Chondrocyte (in vitro differentiated cells): ENCODE measurements at places on chromosomes 1 and 21.

DNA sequence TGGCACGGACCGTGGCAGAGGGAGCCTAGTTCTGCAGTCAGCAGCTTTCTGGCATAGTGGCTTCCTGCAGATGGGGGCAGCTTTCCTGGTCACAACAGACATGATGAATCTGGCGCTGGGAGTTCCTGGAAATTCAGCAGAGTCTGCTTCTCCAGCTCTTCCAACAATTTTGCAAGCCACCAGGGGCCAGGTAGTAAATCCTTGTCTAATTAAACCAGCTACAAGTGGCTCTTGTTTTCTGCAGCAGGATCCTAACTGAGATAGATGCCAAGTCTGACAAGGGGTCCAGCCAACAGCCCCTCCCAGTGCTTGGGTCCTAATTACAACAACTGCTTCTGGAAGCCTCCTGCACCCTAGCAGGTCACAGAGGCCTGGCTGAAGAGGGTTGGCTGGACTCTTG lies 35.8 kb downstream of the TRIM62 start:
- peak; percentile 11 for DNase-seq

GRCh38 chr21:17482928-17483327 lies 29.9 kb upstream of the CXADR start:
- DNase-seq: no peak

DNA sequence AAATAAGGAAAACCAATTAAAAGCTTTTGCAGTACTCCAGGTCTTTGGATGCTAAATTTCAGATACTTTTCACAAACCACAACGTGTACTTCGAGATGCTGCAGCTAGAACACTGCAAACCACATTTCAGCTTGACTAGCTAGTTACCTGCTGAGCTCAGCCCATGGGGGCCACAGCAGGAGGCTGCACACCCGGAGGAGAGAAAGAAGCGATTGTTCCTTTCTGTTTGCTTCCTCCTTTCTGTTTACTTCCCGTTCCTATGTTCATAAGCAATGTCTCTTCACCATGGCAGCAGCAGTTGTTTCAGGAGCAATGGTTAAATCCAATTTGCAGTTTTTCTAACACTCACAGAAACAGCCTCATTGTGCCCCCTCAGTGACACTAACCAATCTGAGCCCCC lies 225.6 kb upstream of the FGGY start:
- no peak for DNase-seq

- DNase-seq: no peak
These were observed 154.8 kb upstream of the RGS18 start for GRCh38 chr1:192003295-192004077.

GRCh38 chr1:68442822-68443556 lies 6.8 kb downstream of the RPE65 start:
- no peak for DNase-seq

DNA sequence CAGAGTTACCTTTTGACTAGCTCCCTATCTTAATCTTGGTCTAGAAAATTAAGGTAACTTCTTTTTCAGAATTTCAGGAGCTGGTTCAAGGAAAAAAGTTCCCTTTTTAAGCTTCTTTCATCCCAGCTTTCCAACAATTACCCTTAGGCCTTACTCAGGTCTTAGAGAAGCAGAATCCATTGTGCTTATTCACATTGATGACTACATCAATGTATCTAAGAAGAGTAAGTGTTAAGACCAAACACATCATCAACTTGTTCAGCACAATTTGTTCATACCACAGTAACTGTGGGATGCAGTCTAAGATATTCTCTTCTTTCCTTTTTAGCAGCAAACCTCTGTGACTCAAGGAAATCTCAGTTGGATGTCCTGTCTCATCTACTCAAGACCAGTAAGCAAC lies 4.1 kb downstream of the MRPL9 start:
- no peak for DNase-seq

DNA sequence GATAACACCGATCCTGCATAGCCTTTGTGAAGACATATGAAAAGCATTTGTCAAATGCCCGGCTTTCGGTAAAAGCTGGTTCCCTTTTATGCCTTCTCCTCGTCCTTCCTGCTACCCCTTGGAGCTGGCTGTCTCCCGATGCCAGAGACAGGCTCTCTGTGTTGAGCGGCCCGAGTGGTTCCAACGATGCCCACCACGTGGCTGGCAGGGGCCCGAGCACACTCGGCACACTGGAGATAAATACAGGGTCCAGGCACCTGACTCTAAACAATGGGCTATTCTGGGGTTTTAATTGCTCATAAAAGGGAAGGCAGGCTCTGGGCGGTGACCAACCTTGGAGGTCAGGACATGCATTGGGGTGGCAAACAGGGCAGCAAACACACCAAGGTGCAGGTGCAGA lies 207.1 kb downstream of the HIVEP3 start:
- DNase-seq: no peak

DNA sequence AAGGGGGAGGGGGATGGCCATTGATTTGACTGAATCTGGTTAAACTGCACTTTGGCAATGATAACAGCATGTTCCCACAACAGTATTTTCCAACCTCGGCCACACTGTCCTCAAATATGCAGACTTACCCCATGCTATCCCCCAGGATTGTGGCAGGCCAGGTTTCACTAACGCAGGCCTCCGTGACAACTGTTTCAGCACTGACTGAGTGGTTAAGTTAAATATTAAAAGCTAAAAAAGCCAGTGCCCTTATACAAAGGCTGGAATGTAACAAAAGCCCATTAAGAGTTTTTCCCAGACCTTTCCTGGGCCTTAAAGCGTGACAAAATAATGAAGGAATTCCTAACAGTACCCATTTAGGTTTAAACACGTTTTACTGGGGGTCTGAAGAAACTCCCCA lies 202.9 kb downstream of the USP25 start:
- no peak for DNase-seq

DNA sequence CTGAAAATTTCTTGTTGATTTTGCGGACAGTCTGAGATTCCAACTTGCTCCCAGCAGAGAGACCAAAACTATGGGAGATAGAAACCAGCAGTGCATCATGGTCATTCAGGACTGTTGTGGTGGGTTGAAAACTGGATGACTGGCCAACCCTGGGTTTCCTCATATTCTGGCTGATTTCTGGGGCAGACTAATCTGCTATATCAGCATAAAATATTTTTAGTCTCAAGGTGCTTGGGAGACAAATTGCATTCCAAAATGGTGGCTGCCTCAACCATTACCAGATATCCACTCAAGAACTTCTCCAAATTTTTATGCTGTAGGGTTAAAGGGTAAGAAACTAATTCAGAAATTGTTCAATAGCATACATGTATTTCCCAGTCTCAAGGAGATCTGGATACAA lies 434.0 kb downstream of the BRINP3 start:
- DNase-seq: no peak

GRCh38 chr1:27395441-27396195 lies 3.2 kb downstream of the GPR3 start:
- DNase-seq: peak; percentile 68

DNA sequence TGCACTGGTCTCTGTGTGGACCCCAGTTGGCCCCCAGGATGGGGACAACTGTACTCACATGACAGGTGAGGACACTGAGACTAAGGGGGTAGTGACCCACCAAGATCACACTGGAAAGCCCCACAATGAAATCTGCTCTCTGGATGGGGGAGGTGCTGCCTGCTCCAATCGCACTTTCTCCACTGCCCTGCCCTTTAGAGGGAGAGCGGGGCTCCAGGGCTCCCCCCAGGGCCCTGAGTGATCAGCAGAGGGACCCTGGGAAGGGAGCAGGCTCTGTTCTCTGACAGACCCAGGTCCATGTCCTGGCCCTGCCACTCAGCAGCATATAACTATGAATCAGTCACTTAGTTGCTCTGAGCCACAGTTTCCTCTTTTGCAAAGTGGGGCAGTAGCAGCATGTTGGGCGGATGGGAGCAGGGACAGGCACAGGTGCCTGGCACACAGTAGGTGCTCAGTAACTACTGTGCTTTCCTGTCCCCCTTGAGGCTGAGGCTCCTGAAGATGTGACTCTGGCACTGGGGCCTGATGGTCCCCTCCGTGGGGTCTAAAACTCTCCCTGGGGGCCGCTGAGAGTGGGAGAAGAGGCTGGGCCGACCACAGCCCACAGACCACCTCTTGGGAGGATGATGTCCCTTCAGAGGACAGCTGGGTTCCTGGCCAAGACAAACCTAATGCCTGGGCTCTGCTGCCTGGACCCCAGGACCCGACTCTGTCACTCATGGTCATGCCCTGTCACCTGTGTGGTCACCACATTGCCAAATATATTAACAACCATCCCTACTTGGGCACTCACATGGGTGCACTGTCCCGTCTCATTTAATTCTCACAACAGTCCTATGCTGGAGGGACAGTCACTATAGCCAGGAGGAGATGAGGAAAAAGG lies 222.7 kb downstream of the PTPRU start:
- DNase-seq: peak; percentile 61

- DNase-seq: peak; percentile 92
These were observed 16.3 kb downstream of the IER5 start for GRCh38 chr1:181104790-181105133.

DNA sequence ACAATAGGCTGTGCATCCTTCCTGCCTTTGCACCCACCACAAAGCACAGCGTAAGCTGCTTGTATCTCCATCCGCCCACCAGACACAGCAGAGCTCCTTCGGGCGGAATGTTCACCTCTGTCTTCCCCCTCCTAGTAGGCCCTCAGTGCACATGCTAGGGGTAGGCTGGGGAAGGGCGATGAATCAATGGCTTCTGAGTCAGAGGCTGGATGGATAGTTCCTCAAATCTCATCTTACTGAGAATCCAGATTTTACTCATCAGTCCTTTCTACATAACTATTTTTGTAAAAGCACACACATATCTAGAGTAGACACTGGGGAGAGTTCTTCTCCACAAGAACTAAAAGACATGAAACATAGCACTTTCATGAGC lies 73.8 kb downstream of the BCAR3 start:
- DNase-seq: no peak

DNA sequence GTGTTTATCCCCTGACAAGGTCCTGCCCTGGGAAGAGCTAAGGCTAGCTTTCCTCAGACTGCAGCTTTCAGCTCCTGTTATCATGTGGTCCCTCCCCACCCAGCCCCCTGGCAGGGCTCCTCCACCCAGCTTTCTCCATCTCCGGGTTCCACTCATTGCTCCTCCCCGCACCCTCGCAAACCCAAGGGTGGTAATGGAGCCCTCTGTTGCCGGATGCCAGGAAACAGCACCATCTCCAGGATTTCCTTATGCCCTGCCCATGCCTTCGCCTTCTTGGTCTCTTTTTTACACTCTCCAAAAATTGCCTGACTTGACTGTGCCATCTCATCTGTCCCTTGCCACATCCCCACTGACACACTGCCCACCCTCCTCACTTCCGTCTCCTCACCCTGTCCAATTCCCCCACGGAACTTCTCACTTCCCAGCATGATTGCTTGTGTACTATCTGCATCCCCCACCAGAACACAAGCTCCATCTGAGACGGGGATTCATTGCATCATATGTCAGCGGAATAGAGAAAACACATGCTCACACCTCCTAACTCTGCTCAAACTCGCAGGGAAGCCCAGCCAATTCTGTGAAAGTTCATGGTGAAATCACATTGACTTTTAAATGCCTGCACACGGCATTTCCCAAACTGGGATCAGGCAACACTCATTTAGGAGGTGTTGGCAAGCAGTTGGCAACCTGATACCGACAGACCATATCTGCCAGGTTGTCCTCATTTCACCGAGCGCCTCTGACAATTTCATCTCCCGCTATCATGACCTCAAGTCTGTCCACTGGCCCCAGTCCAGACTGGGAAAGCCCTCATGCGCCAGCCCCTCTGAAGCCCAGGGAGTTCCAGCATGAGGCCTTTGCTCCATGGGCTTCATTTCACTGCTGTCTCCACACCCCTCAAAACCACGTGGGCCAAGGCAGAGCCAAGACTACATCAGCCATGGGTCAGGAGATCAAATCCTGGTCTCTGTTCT lies 201.1 kb downstream of the MATN1 start:
- DNase-seq: peak; percentile 48

- DNase-seq: no peak
These were observed 139.6 kb downstream of the PLPP3 start for GRCh38 chr1:56439610-56440264.

GRCh38 chr1:146029117-146029516 lies 7.6 kb upstream of the HJV start:
- DNase-seq: no peak

GRCh38 chr1:58406301-58407071 lies 140.0 kb downstream of the OMA1 start:
- no peak for DNase-seq

DNA sequence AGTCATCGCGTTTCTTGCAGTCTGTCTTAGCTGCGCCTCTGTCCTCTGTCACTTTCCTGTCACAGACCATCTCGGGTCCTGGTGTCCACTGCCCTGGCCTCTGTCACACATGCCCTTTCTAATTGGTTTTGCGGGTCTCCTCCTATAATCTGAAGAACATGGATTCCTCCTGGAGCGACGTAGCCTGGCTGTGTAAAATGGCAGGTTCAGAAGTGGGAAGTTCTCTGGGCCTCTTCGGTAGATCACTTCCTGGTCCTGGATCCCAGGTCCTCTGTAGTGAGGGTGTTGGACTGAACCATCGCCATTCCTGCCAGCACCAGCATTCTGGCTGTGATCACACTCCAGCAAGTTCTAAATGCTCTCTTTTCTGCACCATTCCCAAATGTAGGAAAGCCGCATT lies 857 bp downstream of the FAM3B start:
- DNase-seq: no peak

DNA sequence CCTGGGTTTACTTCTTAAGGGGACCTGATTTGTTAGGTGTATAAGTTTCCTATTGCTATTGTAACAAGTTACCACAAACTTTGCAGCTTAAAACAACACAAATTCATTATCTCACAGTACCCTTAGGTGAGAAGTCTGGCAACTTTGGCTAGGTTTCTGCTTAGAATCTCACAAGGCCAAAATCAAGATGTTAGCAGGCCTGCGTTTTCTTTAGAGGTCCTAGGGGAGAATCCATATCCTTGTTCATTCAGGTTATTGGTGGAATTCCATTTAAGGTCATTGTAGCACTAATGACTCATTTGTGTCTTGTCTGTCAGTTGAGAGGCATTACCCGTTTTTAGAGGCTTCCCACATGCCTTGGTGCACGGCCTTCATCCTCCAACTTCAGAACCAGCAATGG lies 8.2 kb upstream of the SH2D1B start:
- DNase-seq: no peak

DNA sequence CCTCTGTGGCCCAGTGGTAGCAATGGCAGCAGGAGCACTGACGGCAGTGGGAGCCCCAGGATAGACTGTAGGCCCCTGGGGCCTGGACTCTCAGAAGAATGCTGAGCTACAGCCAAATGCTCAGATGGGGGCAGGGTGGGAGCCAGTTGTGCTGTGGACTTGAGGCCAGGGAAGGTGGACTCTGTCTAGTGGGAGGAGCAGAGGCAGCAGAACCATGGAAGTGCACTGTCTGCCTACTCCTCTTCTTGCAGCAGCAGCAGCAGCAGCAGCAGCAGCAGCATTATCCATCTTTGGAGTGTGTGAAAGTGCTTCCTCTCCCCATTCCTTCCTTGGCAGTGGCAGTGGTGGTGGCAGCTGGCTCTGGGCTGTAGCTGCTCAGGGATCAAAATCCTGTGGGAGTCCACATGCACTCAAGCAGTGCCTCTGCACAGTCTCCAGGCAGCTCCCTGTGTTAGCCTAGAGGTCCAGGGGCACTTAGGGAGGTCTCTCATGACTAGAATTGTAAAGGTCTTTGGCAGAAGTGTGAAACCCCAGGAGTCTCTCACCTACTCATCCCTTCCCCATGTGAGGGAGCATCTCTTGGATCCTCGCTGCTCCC lies 917.9 kb upstream of the B3GALT2 start:
- DNase-seq: no peak

- no peak for DNase-seq
These were observed 170.8 kb downstream of the GALNT2 start for GRCh38 chr1:230237805-230238204.
